Neural progenitor cell (in vitro differentiated cells): ENCODE measurements at places on chromosomes 7 and 10. TPM values are rescaled to one million over a fixed set of nuclear protein-coding genes. Genes with fewer than 3 reads are reported as not detected.

The ACBD7 gene
- total RNA-seq = 68.7 and 97.3 TPM in 2 replicates

The ASIC3 gene
- total RNA-seq = 1.6 TPM in 1 of 2 replicates, not detected in the other

The PODXL gene
- 37.7 and 38.4 TPM in 2 replicates for total RNA-seq

The ABCC2 gene
- total RNA-seq = 0.25 and 0.26 TPM in 2 replicates

The TUBAL3 gene
- total RNA-seq = not detected in 2 replicates

The BMPER gene
- 0.74 and 1.2 TPM in 2 replicates for total RNA-seq

The ANKRD1 gene
- total RNA-seq = 0.09 and 1.2 TPM in 2 replicates

The LRIT1 gene
- total RNA-seq = not detected in 2 replicates

DNA sequence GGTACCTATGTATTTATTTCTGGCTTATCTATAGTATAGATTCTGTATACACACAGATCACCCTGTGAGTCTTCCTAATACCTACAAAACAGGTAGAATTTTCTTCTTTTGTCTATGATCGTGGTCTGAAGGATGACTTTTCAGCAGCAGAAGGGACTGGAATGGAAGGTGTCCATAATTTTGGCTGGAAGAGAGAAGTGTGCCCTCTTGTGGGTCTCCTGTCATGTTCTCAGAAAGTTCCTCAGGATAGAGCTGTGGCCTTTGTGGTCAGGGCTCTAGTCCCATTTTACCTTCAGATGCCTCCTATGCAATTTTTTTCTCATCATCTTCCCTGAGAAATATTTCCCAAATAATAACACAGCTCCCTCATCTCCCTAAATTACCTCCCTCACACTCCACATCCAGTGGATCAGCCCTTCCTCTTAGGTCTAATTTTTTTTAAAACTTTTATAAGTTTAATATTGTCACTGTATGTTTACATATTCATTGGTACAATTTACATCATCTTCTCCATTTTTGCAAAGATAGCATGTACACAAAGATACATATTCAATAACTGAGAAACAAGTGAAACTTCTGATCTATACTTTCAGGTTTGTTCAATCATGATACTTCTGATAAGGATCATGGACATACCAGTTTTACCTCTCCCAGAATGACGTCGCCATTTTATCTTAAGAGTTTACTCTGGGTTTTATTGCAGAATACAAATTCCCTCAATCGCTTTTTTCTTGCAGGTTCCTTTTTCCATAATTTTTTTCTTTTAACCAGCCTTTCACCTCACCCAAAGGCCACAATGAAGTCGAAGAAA, 112.7 kb downstream of the REEP3 start:
- DNase-seq = peak; percentile 28

- no peak for DNase-seq
Observed at GRCh38 chr7:101488826-101489572, 126.3 kb downstream of the COL26A1 start.

DNA sequence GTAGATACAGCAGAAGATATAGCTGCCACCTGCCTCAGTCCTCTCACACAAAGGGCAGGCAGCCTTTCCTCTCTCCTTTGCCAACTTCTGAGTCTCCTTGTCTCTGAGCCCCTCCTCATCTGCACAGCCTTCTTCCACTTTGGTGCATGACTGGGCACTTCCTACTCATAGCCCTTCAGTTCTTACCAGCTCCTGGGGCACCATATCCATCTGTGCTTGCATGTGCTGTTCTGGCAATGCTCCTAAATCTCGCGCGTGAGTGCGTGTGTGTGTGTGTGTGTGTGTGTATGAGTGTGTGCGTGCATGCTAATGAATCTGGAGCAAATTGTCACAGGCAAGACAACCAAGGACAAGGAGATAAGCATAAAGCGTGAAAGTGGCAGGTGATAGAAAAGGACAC, 1271.6 kb upstream of the SORCS1 start:
- no peak for DNase-seq

DNA sequence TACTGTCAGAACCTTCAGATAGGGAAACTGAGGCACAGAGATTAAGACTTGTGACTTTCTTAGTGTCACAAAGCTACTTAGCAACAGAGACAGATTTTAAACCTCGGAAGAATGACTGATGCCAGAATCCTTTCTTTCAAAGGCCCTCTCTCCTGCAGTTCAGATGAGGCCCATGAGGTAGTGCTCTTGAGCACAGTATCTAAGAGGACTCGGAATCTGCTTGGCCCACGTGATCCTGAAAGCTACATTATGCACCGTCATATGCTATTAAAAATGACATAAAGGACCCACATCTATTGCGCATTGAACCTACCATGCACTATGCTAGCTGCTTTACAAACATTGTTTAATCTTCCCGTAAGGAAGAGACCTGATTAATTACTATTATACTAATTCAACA, 355.9 kb downstream of the SFMBT2 start:
- DNase-seq = peak; percentile 48

DNA sequence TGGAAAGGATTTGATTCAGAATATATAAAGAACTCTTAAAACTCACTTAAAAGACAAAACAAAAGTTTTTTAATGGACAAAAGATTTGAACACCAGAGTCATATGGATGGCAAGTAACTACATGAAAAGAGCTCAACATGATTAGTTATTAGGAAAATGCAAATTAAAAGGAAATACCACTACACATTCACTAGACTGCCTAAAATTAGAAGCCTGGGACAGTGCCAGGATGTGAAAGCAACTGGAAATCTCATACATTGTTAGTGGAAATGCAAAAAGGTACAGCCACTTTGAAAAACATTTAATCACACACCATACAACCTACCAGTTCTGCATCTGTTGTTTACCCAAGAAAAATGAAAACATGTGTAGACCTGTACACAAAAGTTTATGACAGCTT, 48.8 kb downstream of the RALA start:
- no peak for DNase-seq

- DNase-seq = no peak
Observed at GRCh38 chr7:38507384-38507783, 123.8 kb downstream of the AMPH start.

DNA sequence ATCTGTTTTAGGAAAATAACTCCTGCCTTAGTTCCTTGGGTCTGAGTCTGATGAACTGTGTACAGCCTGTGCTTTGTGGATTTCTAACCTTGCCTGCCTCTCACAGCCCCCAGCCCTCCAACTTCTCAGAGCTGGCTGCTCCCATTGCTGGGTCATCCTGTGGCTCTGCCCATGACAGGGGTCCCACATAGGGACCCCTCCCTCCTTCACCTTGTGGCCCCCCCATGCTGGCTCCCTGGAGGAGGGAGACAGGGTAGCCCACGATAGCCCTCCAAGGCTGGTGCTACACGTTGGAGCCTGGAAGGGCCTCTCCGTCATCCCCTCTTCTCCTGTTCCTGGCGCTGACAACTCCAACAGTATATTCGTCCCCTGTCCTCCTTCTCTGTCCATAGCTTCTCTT, 2.8 kb upstream of the DENND2A start:
- DNase-seq = no peak

GRCh38 chr10:11835704-11836103, 12.5 kb downstream of the PROSER2 start:
- no peak for DNase-seq

- DNase-seq = no peak
Observed at GRCh38 chr10:126376956-126377355, 11.3 kb downstream of the ADAM12 start.

DNA sequence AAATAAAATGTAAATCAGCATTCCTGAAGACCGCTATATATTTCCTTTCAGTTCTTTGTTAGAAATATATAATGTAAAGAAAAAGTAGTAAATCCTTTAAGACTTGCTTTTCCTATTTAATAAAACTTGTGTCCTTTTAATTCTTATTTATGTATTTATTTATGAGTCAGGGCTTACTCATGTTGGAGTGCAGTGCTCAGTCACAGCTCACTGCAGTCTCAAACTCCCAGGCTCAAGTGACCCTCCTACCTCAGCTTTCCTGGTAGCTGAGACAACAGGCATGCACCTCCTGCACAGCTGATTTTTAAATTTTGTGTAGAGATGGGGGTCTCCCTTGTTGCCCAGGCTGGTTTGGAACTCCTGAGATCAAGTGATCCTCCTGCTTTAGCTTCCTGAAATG, 724.5 kb downstream of the ANKRD7 start:
- no peak for DNase-seq
